Stomach (tissue), 19 donors: ENCODE measurements at places on chromosomes 6 and 20. TPM values are rescaled to one million over a fixed set of nuclear protein-coding genes. Genes with fewer than 3 reads are reported as not detected.

DNA sequence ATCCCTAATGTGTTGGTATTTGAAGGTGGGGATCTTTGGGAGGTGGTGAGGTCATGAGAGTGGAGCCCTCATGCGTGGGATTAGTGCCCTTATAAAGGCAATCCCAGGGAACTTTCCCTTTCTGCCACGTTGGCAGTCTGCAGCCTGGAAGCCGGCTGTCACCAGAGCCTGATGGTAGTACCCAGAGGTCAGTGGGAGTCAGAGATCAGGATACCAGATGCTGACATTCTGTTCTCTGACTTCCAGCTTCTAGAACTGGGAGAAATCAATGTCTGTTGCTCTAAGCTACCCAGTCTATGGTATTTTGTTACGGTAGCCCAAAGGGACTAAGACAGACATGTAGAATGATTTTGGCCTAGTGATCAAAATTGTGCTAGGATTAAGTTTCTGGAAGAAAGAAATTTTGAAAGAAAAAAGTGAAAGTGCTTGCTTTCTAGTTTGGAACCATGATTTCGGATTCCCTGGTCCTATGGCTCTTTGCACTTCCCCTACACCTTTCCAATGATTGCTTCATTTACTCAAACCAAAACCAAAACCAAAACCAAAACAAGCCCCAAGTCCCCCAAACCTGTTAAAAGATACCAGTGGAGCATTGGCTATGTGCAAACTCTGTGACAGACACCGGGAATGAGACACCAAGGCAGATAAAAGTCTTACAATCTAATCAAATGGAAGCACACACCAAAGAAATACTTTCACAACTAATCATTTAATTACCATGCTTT, 173.7 kb upstream of the ZNF217 start:
- no peak for DNase-seq

DNA sequence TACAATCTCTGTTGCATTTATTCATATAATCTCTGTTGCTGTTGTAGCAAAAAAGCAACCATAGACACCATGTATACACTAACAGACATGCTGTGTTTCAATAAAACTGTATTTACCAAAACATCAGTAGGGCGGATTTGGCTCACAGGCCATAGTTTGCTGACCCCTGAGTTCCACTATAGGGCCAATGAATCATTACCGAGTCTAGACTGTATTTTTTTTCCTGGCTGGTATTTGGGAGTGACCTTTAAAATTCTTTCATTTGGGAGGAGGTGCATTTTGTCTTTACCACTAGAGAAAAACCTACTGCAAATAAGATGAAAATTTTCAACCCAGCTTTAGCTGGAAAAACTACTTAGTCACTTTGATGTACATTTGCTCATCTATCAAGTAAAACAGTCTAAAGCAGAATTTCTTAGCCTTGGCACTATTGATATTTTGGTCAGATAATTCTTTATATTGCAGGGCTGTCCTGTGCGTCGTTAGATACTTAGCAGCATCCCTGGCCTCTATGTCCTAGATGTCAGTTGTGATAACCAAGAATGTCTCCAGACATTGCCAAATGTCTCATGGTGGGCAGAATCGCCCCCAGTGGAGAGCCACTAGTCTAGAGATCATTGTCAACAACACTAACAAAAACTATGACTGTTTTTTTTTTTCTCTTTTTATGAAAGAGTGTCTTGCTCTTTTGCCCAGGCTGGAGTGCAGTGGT, 39.5 kb downstream of the DCBLD1 start:
- DNase-seq = no peak

DNA sequence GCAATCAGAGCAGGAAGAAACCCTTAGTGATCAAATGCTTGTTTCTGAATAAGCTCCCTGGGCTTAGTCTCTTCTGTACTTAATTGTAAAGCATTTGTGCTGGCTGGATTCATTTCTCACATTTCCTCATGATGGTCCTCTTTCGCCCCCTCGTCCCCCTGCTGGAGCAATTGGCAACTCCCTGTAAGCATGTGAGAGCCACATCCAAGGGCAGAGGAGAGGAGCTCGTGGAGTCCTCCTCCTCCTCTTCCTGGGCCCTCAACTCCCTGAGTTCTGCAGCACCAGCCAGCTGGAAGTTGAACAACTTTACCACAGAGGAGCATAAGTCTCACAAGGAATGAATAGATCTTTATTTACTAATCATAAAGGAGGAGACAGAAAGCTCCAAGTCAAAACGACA, 12.6 kb downstream of the ANKEF1 start:
- DNase-seq = peak; percentile 24

- no peak for DNase-seq
Observed at GRCh38 chr6:34583461-34583860, 27.3 kb upstream of the SPDEF start.

DNA sequence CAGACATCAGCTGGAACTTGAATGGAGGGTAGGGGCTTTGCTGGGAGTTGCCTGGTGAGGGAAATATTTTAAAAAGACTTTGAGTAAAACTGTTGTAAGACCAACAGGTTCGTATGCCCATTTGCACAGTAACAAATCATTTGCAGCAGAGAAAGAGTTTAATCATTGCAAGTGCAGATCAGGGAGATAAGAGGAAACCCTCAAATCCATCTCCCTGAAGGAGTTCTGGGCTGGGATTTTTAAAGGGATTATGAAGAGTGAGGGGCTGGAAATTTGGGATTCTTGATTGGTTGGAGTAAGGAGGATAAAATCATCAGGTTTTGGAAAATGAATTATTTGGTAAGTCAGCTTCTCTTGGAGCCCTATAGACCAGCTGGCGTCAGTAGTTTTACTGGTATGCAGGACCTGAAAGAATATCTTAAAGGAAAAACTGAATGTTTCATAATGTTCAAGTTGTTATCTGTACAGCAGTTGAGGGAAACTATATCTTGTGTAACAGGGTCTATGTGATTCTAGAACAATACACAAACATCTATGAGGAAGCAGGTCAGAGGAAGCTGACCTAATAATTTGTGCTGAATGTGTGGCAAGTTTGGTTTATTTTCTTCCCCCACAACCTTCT, 295.5 kb downstream of the PLCB1 start:
- DNase-seq = no peak

GRCh38 chr6:47437592-47437991, 40.0 kb upstream of the CD2AP start:
- DNase-seq = no peak

GRCh38 chr6:7085911-7086310, 21.9 kb upstream of the RREB1 start:
- peak; percentile 51 for DNase-seq

DNA sequence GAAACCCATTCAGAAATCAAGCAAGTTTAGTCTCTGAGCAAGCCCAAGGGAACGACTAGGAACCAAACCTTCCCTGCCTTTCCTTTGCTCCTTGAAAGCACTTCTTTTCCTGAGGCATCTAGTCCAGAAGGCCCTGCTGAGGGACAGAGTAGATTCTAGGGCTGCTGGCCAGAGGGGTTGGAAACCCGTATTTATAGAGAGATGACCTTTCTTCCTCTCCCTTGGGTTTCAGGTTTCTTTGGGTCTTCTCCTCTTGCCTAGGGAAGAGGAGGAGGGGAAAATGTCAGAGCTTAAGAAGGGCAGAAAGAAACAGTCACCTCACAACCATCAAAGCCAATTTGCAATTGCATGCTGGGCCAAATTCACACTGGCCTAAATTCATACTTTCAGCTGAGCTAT, 5.8 kb downstream of the APOBEC2 start:
- no peak for DNase-seq

DNA sequence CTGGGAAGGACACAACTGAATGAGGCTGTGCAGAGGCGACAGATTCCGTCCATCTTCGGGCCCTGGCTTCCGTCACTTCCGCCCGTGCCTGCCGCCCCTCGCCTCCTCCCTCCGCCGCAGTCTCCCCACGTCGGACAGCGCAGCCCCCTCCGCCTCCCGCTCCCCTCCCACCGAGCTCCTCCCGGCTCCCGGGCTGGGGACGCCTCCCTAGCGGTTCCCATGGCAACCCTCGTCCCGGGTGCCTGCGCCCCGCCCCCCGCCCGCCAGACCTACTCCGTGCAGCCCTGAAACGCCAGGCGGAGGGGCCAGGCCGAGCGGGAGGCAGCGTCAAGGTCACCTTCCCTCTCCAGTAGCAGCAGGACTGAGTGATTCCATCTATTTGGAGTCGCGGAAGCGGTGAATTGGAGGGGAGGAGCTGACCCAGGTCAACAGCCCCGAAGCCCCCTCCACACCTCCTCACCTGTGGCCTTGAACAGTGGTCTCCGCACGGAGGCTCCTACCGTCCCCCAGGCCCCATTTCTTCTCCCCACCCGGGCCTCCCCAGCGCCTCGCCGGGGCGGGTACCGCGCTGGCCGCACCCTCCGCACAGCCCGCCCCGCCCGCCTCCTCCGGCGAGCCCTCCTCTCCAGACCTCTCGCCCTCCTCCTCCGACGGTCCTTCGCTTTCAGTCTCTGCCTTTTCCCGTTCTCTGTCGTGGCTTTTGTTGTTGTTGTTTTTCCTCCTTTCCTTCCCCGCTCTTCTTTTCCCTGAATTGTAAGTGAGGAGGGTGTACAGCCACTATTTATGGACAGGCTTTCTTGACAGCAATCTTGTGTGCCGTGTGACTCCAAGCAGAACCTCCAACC, 951 bp downstream of the NRSN2 start:
- peak; percentile 98 for DNase-seq

GRCh38 chr6:47414423-47415167, 63.0 kb upstream of the CD2AP start:
- no peak for DNase-seq

GRCh38 chr6:136265101-136265500, 15.0 kb upstream of the MTFR2 start:
- no peak for DNase-seq

DNA sequence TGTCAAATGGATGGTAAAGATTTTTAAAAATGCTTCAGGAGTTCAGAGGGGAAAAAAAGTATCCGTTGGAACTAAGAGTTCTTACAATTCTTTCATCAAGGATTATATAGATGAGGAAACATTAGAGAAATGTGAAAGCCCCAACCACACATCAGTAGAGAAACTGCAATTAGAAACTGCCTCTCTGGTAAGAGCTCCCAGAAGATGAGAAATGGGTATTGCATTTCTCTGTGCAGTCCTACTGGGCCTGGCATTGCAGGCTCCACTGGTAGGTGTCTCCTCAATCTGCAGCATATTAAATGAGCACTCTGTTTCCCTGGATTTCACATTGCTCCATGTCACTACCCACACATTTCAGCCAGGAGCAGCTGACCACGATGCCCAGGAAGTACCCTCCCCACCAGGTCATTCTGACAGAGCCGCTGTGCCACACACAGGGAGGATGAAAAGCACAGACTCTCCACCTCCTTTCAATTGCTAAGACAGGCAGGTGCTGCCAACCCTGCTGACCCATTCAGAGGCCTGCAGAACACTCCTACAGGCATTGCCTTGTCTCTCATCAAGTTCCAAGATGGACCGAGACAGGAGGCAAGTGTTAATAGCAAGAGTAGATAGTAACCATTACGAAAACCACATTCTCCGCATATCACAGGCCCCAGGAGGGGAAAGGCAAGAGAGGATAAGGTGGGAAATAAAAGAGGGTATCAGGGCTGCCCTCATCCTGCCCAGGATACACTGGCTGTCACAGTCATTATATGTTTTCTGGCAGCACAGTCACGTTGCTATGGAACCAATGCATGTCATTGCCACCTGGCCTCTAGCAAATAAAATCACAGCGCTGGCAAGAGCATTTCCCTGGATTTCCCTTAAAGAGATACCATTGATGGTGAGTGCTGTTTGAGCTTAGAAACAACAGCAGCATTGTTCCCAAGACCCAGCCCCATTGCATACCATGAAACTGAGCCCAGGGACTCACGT, 241.7 kb downstream of the ATXN1 start:
- DNase-seq = no peak

- peak; percentile 59 for DNase-seq
Observed at GRCh38 chr20:62921119-62921687, 5.1 kb downstream of the DIDO1 start.

DNA sequence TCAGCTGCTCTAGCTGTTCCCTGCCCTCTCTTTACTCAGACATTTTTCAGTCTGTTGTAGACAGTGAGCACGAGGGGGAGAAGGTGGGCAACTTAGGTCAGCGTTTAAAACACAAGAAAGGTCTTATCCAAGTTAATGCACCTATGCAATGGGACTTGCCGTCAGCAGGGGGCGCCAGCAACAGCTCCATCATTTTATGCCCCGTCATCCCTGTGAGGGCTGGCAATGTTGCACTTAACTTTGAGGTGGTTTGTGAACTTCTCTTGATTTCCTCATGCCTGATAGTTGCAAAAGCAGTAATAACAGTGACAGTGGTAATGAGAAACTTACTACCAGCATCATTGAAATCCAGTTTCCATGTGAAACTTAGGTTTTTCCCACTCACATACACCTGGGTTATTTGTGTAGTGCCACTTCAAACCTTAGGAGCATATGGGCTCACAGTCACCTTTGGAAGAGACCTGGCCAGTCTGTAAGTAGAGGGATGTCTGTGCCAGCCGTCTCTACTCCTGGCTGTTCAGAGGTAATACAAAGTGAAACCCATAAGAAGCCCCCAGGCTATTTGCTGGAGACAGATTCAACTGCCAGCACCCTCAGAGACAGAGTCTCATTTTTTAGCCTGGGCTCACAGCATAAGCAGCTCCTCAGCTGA, 44.9 kb upstream of the ID1 start:
- DNase-seq = peak; percentile 84

- DNase-seq = no peak
Observed at GRCh38 chr6:167689278-167689677, 137.4 kb upstream of the AFDN start.

- DNase-seq = no peak
Observed at GRCh38 chr20:41353530-41353929, 12.9 kb downstream of the LPIN3 start.

DNA sequence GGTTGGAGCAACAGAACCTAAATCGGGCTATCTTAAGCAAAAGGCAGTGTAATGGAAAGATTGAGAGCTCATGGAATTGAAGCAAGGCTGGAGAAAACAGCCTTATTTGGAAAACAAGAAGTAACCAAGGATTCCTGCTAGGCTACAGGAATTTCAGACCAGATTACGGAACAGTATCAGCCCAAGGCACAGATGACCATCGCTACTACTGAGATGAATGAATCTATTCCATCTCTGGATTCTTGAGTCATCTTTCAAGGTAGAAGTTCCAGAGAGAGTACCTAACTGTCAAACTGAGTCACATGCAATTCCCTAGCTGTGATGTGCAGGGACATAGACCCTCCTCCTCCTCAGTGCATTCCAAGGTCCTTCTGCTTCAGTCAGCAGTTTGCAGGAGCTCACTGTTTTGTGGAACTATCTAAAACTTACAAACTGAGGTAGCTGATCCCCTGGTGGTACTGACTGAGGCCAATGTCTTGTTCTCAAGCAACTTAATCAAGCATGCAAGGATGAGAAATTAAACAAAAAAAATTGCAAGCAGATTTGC, 62.0 kb upstream of the SMLR1 start:
- no peak for DNase-seq

GRCh38 chr6:140806431-140806830, 1326.3 kb upstream of the GJE1 start:
- no peak for DNase-seq

GRCh38 chr20:17598013-17598550, 28.2 kb downstream of the DSTN start:
- no peak for DNase-seq

The CLVS2 gene
- not detected for polyA plus RNA-seq

The ZSWIM1 gene
- 3.4 TPM for polyA plus RNA-seq

The TTBK1 gene
- 0.12 TPM for polyA plus RNA-seq

The EPB41L1 gene
- polyA plus RNA-seq = 29.5 TPM

The TCF15 gene
- not detected for polyA plus RNA-seq

The TSPO2 gene
- 0.15 TPM for polyA plus RNA-seq

The CALHM4 gene
- not detected for polyA plus RNA-seq

The C20orf144 gene
- not detected for polyA plus RNA-seq

The NKAIN4 gene
- not detected for polyA plus RNA-seq
